Common myeloid progenitor, CD34-positive (primary cell): ENCODE measurements at places on chromosomes 16 and 17.

- DNase-seq = no peak
Measured at GRCh38 chr16:59459806-59460205, 725.7 kb upstream of the GOT2 start.

- DNase-seq = no peak
Measured at GRCh38 chr17:68122587-68122986, 87.1 kb downstream of the KPNA2 start.

DNA sequence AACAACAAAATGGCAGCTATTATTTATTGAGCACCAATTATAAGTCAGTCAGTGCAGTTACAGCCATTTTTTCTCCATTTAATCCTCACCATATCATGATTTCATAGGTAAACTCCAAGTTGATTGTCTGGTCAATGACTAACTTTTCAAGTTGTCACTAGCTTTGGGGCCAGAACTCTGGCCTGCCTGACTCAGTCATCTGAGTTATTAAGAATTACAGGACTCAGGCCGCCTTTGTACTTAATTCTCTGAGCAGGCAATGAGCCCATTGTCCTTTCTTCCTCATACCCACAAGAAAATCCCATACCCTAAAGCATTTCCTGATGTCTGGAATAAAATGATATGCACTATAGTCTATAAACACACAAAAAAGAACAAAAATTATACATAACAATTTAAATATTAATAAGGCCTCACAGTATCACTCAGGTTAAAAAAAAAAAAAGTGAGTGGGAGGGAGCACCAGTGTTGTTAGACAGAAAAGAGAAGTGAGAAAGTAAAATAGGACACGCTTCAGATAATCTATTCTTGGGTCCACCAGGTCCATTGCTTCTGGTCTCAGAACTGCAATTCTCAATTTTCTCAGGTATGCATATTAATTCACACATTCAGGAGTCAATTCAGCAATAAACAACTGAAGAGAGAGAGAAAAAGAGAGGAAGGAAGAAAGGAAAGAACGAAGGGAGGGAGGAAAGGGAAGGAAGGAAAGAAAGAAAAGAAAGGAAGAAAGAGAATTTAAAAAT is 70.2 kb downstream of the SPAG9 start:
- DNase-seq = no peak

- no peak for DNase-seq
Measured at GRCh38 chr17:9986754-9987382, 81.8 kb upstream of the RCVRN start.

GRCh38 chr16:9903-10665 is 43.3 kb downstream of the POLR3K start:
- DNase-seq = no peak

DNA sequence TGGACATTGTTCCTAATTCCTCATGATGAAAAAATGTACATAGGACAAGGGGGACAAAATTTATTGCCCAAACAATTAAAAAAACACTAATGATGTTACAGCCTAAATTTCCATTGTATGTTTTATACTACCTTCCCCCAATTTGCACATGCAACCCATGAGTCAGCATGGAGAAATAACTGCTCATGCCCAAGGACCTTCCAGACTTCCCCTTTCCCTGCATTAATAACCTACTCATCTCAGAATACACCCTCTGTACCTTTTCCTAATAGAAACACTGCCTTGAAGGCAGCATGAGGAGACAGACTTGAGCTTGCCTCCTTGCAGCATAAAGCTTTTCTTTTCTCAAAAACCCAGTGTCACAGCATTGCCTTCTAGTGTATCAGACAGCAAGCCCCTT is 2402.8 kb downstream of the TP53TG3F start:
- no peak for DNase-seq

- no peak for DNase-seq
Measured at GRCh38 chr17:80011989-80012555, 23.6 kb downstream of the TBC1D16 start.

GRCh38 chr17:57560319-57560705 is 184.8 kb downstream of the CCDC182 start:
- DNase-seq = no peak

GRCh38 chr16:63982110-63982509 is 1139.8 kb downstream of the CDH11 start:
- no peak for DNase-seq

GRCh38 chr17:75317671-75318070 is 28.4 kb upstream of the SLC25A19 start:
- DNase-seq = no peak

- peak; percentile 16 for DNase-seq
Measured at GRCh38 chr16:10122546-10122945, 59.7 kb downstream of the GRIN2A start.

DNA sequence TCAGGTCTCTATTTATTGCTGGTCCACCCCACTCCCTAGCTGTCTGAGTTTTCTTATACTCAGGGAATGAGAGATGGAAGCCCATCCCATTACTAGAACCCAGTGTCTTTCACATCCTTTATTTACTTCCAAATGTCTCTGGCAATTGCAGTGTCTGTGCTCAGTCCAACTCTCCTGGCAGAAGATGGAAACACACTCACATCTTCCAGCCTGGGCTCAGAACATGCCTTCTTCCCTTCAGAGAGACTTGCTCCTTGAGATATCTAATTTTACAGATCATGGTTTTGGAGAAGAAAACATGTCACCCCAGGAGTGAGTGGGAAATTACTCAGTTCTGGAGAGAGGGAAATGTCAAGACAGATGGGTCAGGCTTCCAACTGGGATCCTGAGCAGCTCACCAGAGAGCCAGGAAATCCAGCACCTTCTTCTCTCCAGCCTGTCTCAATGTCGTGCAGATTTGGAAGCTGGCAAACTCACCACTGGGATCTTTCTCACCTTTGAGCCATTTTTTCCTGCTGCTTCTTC is 494.4 kb downstream of the HS3ST4 start:
- no peak for DNase-seq

- DNase-seq = no peak
Measured at GRCh38 chr17:30520436-30520835, 43.2 kb downstream of the GOSR1 start.

GRCh38 chr17:68606451-68607307 is 5.5 kb upstream of the FAM20A start:
- no peak for DNase-seq

GRCh38 chr16:28277537-28278388 is 14.6 kb upstream of the SBK1 start:
- DNase-seq = peak; percentile 80

DNA sequence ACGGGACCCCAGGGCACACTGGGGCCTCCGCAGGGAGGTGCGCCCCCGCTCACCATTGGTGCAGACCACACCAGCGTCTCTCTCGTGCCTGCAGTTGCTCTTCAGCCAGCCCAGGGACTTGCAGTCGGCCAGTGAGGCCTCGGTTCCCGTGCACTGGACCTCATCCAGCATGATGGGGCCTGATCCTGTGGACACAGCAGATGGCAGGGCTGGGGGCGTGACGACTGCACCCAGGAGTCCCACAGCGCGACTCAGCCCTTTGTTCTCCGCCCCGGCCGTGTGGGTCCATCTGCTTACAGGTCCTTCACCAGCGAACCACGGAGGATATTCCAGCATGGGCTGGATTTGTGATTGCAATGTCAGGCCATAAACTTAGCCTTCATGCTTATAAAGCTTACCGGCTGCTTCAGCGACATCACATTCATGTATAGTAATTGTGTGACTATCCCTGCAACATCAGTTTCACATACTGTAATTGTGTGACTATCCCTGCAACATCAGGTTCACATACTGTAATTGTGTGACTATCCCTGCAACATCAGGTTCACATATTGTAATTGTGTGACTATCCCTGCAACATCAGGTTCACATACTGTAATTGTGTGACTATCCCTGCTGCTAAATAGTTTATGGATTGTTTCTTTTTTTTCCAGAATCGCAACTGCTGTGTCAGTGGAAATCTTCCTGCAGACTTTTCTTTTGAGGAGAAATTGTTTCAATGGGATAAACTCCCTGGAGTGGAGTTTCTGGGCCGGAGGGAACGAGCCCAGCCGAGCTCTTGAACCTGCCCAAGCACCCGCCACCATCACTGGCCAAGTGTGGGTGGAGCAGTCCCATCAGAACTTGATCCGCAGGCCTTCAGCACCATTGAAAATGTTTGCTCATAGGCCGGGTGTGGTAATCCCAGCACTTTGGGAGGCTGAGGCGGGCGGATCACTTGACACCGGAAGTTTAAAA is 4.8 kb downstream of the LGALS3BP start:
- DNase-seq = peak; percentile 26

GRCh38 chr17:73292031-73292531 is 19.7 kb downstream of the CDC42EP4 start:
- no peak for DNase-seq

DNA sequence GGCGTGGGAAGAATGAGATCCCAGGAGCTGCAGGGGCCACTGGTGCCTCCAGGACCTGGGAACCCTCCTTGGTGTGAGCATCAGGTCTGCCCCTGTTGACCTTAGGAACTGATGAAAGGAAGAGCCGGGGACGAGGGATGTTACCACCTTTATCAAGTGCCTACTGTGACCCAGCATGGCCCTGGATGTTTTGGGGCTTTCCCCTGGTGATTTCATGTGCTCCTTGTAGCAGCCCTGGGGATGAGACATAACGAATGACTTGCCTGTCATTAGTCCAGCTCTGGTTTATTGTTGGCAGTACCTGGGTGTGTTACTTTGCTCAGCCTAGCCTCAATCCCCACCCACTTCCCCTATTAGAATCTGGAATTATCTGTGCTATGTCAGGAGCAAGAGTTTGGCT is 39.9 kb downstream of the WSCD1 start:
- DNase-seq = no peak

- DNase-seq = no peak
Measured at GRCh38 chr16:82037251-82037650, 2.2 kb downstream of the HSD17B2 start.

DNA sequence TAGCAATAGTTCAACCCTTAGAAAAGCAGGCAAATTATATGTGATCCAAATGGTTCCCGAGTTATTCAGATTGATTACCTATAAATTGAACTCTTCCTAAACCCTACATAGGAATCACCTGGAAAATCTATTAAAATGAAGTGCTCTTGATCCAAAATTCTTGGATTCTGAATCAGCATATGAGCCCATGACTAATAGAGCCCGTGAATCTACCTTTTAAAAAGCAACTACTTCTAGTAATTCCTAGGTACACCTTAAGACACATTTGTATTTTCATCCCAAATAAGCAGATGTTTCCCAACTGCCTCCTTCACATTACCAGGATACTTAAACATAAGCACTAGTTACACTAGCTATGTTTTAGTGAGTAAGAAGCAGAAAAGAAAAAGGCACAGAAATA is 1171.0 kb upstream of the GOT2 start:
- no peak for DNase-seq

GRCh38 chr17:58302171-58302918 is 21.6 kb upstream of the MPO start:
- no peak for DNase-seq

GRCh38 chr16:53090286-53090590 is 35.4 kb downstream of the CHD9 start:
- no peak for DNase-seq

GRCh38 chr16:57743458-57743857 is 7.9 kb downstream of the KATNB1 start:
- no peak for DNase-seq

DNA sequence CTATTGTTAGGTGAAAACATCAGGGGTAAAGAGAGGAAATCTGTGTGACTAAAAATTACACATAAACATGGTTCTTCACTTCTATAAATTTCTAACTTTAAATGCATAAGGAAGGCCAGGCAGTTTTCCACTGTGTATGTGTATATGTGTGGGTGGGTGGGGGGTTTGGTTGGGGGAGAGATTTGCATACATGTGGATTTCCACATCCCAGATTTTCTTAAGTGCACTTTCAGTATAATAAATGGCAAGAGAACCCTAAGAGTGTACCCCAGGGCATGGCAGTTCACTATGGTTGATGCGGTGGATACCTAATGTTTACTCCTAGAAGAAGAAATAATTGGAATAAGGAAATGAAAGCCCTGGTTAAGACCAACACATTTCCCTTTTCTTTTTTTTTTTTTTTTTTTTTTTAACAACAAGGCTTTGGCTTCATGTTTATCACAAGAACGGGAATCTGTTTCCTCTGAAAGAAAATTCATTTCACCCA is 451.8 kb upstream of the CCL2 start:
- no peak for DNase-seq

DNA sequence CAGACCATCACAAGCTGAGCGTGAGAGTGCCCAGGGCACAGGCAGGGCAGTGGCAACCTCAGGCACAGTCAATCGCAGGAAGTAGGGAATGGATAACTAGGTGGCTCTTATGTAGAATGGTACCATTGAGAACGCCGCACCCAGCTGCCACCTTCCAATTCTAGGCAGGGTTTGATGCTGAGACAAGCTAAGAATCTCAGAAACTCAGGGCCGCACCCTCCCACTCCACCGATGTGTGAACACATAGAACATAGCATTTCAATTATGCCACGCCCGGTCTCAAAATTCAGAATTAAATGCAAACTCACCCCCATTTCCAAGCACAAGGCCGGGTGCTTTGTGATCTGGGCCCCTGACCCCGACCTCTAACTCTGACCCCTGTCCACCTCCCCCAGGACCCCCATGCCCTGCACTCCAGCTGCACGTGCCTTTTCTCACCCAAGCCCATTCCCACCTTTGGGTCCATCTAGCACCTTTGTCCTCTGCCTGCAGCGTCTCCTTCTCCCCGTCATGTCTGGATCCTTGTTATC is 178.4 kb downstream of the C16orf95 start:
- no peak for DNase-seq

DNA sequence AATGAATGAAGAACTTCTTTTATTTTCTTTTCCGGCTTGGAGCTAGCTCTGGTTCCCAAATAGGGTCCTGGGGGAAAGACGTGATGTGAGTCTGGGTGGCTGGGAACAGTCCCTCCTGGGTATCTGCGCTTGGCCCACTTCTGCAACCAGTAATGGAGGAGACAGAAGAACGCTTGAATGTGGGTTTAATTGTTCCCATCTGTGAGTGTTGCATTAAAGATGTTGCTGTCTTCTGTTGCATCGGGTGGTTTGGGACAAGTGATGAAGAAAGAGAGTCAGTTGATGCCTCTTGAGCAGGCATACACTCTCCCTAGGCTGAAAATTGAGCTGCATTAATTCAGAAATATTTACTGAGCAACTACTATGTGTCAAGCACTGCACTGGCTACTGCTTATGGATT is 511.1 kb downstream of the CDH13 start:
- no peak for DNase-seq

DNA sequence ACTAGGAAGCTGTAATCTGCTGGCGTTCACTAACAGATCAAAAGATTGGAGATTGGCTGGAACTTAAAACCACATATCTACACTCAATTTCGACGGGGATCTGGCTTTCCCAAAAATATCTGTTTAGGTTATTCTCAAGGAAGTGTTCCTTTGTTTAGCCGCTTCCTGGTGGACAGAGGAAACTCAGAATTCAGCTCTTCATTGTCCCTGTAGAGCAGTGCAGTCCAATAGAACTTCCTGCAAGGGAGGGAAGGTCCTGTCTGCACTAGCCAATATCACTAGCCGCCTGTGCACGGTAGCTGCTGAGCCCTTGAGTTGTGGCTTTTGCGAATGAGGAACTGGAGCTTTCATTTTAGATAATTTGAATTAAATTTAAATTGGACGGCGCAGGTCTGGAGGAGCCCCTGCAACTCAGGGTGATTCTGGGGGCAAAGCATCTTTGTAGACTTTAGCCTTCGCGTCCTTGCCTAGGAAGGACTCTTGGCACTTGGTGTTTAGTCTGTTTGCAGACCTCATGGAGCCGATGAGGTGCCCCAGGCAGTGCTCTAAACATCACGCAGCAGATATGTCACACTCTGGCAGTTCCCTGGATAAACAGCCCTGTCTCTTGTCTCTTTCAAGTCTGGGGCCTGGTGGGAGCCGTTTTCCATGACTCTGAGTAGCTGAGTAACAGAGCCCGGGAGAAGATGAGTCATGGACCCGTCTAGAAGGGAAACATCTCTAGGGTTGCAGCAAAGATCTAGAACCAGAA is 122.2 kb downstream of the CCDC182 start:
- DNase-seq = no peak

- DNase-seq = no peak
Measured at GRCh38 chr16:22926105-22926751, 112.3 kb downstream of the HS3ST2 start.
